ENCODE measurements at places on chromosomes 4 and X.
A peak's percentile ranks its signal among the peaks of the same experiment; 100 is the strongest.

- no peak for DNase-seq
These were observed 112.1 kb upstream of the LDB2 start for GRCh38 chr4:17010426-17011087.

DNA sequence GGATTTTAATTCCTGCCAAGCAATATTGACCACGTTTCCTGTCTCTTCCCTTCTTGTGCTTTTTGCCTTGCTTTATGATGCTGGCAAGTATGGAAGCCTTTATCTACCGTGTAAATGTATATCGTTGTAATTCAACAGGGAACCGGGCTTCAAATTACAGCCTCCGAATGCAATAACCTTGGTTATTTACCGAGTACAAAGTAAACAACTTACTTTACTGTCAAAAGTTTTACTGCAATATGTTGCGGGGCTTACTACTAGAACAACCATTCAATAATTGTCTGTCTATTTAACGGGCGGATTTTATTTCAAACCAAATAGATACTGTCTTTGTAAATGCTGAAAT is 73.1 kb downstream of the PALLD start:
- no peak for DNase-seq

DNA sequence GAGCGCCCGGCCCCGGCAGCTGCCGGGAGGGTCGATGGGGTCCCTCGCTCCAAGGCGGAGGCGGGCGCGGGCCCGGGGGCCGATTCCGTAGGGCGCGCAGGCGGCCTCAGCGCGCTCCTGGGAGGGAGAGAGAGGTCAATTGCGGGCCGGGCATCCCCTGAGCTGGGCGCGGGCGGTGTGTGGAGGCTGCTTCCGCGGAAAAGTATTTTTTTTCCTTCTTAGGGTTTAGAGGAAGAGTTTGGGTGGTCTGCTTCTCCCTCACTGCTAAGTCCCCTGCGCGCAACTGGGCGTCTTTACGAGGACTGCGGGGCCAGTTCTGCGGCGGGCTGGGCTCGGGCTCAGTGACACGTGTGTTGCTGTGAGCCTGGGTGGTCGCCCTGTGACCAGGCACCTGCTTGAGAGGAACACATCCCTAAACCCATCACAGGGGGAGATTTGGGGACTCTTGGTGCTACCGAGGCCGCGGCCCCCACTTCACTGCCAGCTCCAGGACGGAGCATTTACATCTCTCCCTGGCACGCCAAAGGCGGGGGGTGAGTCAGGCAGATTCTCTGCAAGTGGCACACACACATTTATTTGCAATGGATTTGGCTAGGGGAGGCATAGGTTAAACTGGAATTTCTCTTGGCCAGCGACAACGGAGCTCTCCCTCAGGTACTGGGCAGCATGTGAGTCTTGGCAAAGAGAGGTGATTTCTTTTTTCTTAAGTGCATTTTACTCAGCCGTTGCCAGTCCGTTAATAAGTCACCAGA is 151.2 kb upstream of the SLC4A4 start:
- peak; percentile 64 for DNase-seq

DNA sequence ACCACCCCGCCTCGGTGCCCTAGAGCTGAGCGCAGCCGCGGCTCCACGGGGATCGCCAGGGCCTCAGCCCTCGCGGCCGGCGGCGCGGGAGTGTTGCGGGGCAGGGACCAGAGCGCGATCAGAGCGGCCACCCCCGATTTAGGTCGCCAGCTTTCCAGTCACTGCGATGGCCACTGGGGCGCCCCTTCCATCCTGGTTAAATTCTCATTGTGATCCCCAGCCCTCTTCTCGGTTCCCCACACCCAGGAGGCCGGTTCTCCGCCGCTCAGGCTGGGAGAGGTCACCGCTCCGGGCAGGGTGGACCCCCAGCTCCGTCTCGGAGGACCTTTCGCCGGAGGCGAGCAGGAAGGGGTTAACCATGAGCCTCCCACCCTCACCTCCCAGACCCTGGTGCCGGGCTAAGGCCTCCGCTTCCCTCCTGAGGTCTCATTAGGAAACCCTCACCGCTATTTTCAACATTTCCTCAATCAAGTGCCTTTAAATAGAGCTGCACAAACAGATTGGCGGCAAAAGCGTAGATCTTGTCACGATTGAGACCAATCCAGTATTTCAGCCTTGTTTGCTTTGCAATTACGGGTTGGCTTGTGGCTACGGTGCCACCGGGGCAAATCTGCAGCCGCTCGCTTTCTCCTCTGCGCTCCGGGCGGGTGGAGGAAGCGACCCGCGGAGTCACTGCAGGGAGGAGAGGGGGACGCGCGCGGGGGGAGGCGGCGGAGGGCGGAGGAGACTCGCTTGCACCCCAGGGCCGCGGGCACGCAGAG is 8.3 kb upstream of the HAND2 start:
- peak; percentile 20 for DNase-seq

GRCh38 chr4:83262682-83263081 is 21.9 kb downstream of the COQ2 start:
- DNase-seq = no peak

GRCh38 chrX:23478056-23478455 is 143.4 kb downstream of the PTCHD1 start:
- DNase-seq = peak; percentile 73

DNA sequence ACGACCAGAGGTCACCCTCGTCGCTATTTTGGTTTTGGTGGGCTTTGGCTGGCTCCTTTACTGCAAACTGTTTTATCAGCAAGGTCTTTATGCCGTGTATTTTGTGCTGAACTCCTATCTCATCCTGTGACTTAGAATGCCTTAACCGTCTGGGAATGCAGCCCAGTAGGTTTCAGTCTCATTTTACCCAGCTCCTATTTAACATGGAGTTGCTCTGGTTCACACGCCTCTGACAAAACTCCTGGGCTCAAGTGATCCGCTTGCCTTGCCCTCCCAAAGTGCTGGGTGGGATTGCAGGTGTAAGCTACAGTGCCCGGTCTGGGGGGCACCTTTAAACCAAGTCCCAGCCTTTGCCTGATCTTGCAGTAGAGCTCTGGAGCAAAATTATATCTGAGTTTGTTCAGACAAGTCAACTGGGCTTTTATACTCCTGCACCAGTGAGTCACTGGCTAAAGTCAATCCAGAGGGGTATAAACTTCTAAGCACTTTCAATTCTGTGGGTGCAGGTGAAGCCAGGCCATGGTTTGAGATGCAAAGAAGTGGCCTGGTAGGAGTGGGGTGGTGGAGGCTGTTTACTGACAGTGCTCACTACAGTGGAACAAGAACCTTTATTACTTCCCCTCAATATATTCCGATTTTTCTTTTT is 50.2 kb downstream of the MGST2 start:
- DNase-seq = no peak

DNA sequence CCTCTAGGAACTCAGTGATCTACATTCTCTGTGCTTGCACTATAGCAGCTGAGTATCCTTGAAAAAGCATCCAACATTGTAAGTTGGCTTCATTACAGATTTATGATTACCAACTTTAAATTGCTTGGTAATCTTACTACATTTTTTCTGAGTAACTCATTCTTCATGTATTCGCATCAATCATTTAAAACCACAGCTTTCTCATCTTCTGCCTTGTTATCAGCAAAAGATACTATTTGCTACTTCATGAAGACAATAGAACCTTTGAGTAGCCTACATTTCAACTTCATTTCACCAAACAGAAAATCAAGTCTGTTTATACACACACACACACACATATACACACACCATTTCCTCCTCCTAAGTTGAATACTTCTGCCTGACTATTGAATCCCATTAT is 6.2 kb upstream of the DCAF8L2 start:
- DNase-seq = no peak

DNA sequence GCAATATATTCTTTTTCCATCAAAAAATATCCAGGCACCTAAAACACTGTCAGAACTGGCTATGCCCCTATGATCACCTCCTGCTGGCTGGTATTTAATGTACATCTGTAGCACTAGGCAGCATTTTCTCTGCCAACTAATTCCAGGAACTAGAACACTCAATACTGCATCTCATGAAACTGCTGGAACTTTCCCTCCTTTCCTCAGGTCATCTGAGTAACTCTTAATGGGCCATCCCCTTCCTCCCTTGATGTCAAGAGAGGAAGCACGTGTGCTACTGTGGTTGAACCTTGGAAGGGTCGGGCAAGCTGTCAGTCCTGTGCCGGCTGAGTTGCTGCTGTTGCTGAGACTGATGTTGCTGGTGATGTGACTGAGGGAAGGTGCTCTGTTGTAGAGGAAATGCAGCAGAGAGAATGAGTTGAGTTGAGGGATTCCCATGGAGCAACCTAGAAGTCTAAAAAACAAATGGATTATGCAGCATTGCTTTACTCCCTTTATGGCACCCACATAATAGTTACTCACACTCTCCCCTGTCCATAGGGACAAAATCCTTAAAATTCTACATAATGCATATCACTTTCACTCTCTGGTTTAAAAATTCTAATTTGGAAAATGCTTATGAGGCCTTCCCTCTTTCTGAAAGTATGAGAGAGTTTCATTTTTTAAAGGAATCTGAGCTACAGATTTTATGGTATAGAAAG is 39.5 kb downstream of the TMEM165 start:
- peak; percentile 48 for DNase-seq

- peak; percentile 44 for DNase-seq
These were observed 22.7 kb upstream of the HPGDS start for GRCh38 chr4:94365304-94365703.

- no peak for DNase-seq
These were observed 129.2 kb upstream of the MAOA start for GRCh38 chrX:43526878-43527277.

GRCh38 chr4:63788271-63788670 is 621.0 kb downstream of the TECRL start:
- DNase-seq = no peak
